ENCODE measurements at places on chromosomes 2 and 18.

DNA sequence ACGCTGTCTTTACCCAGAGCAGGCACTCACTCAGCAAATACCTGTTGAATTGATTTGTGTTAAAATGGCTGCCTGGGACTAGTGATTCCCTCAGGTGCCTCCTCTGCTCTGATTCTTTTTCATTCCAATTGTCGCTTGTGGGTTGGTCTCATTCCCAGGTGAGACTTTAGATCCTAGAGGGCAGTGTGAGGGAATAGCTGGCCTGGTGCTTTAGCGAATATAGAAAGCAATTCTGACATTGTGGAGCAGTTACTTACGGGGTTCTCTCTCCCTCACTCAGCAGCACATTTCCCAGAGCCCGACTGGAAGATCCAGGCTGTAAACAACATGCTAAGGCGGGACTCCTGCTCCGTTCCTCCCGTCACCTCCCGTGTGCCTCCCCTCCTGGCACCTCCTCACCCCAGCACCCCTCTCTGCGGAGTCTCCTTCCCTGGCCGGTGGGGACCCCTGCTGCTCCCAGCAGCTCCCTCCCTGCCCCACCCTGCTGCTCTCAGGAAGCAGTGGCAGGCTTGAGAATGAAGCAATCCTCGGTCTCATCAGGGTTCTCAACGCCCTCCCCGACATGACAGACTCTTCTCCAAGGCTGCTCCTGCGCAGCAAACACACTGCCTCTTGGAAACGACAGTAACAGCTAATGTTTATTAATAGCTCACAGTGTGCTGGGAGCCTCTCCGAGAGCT lies 26.9 kb downstream of the CELF4 start:
- DNase-seq = no peak

DNA sequence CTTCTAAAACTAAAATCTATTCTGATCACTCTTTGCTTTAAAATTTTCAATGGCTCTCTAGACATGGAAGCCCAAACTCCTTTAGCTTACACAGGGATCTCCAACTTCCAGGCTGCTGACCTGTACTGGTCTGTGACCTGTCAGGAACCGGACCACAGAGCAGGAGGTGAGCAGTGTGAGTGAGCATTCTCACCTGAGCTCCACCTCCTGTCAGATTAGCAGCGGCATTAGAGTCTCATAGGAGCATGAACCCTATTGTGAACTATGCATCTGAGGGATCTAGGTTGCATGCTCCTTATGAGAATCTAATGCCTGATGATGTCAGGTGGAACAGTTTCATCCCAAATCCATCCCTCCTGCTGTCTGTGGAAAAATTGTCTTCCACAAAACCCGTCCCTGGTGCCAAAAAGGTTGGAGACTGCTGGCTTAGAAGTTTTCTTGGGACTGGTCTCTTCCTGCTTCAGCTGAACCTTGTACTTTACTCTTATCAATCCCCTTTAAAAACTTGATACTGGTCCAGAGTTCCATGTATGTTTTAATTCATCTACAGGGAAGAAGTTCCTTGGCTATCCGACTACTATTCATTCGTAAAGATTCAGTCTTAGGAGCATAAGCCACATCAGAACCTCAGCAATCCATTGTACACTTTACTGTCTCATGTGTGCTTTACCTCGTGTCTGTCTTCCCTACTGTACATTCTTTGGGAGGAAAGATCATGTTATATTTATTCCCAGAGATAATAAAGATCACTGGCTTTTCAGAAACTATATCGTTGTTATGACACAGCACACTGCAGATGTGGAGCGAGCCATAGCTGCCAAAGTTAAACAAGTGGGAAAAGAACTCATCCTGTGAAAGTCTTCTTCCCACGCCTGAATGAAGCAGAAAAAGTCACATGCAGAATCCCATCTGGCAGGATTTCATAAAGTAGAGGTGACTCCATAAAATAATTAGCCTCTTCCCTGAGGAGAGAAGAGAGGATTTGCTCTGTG lies 183.8 kb downstream of the LRATD1 start:
- DNase-seq = no peak

DNA sequence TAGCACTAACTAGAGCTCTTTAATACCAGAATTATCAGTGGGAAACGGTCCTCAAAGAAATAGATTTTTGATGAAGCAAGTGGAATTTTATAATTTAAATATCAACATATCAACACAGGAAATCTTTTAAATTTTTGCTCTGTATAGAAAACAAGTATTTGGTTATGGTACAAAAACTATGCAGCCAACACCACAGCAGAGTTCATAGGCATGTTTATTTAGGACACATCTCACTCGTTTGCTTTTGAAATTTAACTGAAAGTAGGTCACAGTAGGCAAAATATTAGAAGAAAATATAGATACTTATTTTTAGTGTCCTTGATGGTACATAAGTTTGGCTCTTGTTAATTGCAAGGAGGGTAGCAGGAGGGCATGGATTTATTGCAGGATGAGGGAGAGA lies 34.3 kb upstream of the TANC1 start:
- no peak for DNase-seq

GRCh38 chr2:831622-832021 lies 119.0 kb upstream of the SNTG2 start:
- no peak for DNase-seq

DNA sequence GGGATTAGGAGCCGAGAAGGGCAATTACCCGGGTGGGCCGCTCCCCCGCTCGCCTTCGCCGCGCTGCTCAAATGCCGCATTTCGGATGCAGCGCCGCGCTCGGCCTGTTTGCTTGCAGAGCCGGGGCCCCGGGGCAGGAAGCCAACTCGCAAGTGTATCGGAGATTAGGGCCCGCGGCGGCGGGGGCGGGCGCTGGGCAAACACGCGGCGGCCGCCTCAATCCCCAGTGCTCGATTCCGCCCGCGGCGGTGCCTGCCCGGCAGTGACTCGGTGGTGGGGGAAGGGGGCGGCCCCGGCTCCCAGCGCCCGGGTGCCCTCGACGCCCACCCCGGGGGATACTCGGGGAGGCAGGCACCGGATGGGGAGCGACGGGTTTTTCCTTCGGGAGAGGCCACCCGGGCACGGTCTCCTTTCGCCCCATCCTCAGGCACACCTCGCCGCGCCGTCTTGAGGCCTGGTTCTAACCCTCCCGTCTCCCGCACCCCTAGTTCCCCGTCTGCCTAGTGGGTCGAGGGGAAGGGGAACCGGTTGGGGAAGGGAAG lies 26.6 kb upstream of the NOTO start:
- DNase-seq = no peak

DNA sequence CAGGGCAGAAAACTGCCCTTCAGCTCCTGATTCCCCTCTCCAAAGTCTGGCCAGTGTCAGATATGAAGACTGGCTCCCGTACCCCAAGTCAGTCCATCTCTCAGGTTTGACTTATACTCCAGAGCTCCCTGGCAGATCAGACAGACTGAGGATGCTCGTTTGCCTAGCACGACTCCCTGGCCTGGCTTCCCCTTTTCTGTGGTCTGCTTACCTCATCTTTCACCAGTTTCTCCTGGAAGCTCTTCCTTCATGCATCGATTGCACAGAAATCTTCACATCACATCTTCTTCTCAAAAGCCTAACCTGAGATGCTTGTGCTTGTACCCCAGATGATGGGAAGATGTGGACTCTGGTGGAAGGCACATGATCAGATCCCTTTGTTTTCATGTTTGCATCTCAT lies 387.9 kb upstream of the POU3F3 start:
- no peak for DNase-seq

GRCh38 chr2:65706411-65706810 lies 274.0 kb upstream of the SPRED2 start:
- DNase-seq = no peak

DNA sequence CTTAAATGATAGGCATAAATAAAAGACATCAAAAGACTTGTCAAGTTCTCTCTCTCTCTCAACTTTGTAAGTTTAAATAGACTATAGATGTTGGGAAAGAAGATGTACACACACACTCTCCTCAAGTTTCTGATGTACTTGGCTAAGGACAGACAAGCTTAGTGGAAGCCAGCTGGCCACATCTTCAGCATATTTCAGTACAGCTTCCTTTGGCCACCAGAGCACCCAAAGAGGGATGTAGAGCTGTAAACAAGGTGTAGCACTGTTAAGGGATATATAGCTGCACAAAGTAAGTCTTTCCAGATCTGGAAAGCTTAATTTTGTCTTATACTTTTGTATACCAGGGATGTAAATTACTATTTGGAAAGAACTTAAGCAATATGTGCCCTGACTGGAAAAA lies 64.3 kb upstream of the MSTN start:
- DNase-seq = no peak

DNA sequence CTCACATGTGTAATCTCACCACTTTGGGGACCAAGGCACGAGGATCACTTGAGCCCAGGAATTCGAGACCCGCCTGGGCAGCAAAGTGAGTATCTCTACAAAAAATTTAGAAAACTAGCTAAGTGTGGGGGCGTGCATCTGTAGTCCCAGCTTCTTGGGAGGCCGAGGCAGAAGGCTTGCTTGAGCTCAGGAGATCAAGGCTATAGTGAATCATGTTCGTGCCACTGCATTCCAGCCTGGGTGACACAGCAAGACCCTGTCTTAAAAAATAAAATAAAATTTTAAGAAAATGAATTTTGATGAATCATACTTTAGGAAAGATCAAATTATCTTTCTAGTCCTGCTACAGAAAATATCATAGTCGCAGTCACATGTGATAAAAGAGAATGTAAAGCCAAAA lies 46.9 kb downstream of the CABYR start:
- no peak for DNase-seq

DNA sequence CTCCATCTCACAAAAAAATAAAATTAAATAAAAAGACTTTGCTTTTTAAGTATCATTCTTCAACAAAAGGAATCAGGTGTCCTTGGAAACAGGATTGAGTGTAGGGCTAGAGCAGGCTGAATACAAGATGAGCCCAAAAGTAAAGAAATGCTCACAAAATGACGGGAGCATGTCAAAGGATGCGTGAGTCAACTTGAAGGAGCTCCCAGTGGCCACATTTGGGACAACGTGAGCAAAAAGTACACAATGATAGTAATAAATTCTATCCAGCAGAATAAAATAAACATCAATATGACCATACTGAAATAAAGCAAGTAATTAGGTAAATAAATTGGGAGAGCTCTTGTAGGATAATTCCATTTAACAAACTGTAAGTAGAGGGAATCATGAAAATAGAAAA lies 220.7 kb downstream of the PHLPP1 start:
- no peak for DNase-seq

GRCh38 chr2:74503506-74504475 lies 3.7 kb downstream of the PCGF1 start:
- DNase-seq = no peak

DNA sequence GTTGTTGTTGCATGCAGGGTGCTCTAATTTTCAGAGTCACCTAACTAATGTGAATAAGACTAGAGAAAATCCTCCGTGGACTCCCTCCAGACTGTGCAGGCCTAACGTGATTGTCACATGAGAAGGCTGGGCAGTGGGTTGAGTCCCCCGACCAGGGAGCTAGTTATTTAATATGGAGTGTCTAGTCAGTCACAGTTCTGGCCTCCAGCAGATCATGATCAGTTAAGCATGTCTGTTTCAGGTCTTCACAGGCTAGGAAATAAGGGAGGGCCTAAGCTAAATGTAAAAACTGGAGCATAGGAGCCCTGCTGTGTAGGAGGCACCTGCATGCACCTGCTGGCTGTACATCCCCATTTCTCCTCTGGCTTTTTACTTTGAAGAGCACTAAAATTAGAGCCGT lies 86.8 kb downstream of the PRPF40A start:
- no peak for DNase-seq

- no peak for DNase-seq
Measured at GRCh38 chr2:38199127-38199526, 123.2 kb upstream of the CYP1B1 start.

DNA sequence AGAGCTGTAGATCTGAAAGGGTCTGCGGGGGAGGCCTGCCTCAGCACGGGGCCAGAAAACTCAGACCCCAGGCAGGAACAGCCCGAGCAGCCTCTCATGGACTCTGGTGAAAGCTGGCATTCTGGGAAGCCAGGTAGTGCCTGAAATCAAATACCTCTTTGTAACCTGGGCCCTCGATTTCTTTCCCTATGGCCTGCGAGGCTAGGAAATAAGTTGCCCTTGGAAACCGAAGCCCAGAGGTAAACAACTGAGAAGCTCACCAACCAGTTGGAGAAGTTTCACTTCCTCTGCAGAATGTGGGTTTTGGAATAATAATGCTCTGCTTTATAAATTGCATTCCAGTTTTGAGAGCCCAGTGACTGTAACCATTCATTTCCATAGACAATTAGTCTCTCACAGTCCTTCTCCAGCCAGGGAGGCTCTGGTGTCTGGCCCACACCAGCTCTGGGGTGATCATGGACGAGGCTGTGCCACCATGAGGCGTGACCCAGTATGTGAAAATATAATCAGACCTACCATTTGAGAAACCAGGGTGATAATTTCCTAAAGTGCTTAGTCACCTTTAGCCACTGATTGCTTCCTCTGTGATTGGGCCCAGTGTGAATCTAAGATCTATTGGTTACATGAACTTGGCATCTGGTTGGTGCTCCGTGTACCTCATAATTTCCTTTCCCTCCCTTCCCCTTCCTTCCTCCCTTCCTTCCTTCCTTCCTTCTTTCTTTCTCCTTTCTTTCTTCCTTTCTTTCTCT lies 133.1 kb upstream of the PELI1 start:
- peak; percentile 78 for DNase-seq

DNA sequence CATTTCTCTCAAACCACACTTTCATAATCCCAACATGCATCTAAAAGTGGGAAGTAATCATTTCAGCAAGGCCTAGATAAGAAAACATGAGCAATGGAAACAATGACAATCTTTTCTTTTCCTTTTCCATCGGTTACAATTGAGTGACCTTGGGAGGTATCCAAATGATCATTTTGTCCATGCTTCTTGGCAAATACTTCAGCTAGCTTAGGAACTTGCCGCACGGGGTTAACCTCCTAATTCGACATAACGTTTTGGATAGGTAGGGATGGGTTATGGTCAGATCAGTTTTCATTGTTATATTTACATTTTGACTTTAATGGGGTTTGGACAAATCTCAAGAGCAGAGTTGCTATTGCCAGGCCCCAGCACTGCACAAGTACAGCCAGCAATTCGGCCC lies 4.6 kb upstream of the PTPRM start:
- DNase-seq = no peak

DNA sequence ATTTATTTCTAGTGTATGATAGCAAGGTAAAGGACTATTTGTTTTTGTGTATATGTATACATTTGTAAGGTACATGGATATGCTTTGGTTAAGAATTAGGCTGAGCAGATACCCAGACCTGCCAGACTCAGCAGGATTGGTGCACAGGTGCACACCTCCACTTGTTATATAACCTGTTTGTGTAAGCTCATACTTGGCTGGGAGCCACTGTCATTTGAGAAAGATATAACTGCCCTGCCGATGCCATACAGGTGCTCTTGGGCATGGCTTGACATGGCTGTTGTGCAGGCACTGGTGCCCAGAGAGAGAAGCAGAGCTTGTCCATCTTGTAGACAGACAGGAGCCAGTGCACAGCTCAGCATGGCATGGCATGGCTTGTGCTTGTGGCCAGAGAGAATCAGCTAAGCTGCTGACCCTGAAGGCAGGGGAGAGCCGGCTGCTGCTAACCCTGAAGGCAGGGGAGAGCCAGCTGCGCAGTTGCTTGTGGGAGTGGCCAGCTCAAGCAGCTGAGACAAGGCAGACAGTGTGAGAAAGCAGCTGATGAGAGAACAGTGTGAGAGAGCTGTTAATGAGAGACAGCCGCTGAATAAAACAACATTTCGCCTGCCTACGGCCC lies 136.5 kb downstream of the RNF144A start:
- no peak for DNase-seq

Data from renal cortical epithelial cell (primary cell).